ENCODE measurements at places on chromosomes 5 and 9.

GRCh38 chr5:43000111-43000840 lies 39.8 kb downstream of the ANXA2R start:
- no peak for DNase-seq

DNA sequence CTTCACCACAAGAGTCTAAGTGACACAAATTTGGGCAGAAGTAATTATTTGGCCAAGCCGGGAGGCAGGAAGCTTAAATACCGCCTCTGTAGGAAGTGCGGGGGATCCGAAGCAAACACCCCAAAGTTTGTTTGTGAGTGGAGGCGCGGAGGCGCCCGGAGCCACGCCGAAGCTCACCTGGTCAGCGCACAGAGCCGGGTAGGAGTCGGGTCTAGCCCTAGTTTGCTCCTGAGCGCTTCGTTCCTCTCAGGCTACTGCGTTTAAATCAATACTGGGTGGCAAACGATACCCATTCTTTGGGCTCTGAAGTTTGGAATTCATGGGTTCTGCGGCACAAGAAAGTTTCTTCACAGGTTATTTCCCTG lies 855 bp downstream of the MCC start:
- no peak for DNase-seq

- DNase-seq = no peak
These were observed 177.6 kb upstream of the ST8SIA4 start for GRCh38 chr5:101080462-101081240.

DNA sequence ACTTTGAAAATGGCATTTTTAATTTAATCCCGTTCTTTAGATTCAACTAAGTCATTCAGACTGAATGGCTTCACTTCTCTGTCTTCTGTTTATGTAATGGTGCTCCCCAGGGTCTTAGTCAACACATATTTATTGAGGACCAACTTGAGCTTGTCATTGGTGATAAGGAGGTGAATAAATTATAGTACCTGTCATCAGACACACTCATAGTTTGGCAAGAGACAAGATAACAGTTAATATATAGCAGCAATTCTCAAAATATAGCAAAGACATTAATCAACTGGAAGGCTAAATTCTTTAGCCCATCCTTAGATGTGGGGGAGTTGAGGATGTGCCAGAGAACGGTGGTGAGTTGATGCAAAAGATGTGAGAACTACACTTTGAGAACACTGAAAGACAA lies 78.4 kb downstream of the MACIR start:
- DNase-seq = no peak

DNA sequence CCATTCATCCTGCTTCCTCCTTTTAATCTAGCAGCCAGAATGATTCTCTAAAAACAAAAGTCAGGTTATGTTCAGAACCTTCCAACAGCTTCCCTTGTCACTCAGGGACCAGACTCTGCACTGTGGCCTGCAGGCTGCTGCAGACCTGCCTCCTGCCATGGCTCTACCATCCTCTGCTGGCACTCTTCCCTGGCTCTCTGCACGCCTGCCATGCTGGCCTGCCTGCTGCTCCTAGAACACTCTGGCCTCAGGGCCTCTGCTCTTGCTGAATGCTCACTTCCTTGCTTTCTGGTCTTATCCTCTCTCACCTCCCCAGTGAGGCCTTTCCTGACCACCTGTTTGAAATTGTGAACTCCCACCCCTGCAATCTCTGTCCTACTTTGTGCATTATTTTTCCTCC lies 149.4 kb downstream of the CD180 start:
- no peak for DNase-seq

GRCh38 chr5:66322786-66323528 lies 178.9 kb downstream of the SREK1 start:
- DNase-seq = no peak

All from activated CD4-positive, alpha-beta T cell treated with anti-CD3 and anti-CD28 coated beads, Interleukin-2, Interleukin-4, amounts not matched to agents 100 ng/mL and 50 ng/mL, durations not matched to agents 16 hours and 8 hours (primary cell).